Fibroblast of skin of right quadriceps (primary cell): ENCODE measurements at places on chromosomes 3 and 15.

DNA sequence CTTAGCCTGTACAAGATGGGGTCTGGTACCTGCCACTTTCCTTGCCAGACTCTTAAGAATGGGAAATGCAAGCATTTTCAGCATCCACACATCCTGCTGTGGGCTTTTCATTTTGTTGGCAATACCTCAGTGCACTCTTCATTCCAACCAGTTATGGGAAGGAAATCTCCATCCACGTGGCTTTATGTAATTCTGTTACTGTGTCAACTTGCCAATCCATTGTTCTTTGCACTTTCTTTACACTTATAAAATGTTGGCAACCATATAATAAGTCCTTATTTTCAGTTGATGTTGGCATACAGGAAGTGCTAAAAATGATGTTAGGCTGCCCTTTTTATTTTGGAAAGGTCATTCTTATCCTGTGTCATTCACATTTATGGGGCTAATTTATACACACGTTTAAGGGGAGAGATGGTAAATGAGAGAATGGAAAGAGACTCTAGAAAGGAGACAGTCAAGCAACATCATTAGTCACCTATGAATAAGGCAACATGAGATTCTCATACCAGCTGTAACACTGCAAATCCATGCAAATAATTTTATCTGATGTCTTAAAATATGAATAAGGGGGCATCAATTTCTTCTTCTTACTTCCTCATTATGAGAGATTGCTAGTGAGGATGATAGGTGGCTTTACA is 238.7 kb downstream of the CHST2 start:
- DNase-seq, result no peak

DNA sequence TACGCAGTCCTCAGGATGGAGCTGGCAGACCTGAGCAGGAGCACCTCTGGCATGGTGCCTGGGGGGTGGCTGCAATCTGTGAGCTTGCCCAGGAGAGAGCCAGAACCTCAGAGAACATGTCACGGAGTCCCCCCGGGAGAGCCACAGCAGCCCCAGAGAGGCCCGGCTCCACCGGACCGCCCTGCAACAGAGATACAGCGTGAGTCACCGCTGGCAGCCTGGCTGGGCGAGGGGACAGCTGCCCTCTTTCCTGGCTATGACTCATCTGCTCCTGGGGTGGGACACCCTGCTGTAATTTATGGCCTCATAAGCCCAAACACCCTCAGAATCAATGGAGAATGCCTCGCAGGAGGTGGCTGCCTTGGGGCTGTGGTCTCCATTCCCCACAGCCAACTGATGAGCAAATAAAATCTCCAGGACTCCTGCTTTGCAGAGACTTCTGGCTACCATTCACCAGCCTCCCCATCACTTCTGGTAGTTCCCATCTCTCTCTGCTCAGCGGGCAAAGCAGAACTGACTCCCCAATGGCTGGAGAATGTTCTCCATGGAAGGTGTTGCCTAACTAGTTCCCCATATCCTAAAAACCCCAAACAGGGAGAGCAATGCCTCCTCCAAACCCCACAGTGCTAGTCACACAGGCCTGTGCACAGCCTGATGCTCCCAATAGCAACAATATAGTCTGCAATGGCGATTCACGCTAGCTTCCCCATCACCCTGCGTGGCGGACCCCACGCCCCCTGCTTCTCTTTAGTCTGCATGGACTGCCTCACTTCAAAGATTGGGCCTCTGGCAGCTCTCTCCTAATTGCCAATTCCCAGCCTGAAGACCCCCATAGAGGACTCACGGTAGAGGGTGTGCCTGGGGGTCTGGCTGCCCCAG is 21.6 kb downstream of the ACSBG1 start:
- peak; percentile 70 for DNase-seq

- DNase-seq, result no peak
Measured at GRCh38 chr3:59418836-59419235, 369.0 kb upstream of the CFAP20DC start.

DNA sequence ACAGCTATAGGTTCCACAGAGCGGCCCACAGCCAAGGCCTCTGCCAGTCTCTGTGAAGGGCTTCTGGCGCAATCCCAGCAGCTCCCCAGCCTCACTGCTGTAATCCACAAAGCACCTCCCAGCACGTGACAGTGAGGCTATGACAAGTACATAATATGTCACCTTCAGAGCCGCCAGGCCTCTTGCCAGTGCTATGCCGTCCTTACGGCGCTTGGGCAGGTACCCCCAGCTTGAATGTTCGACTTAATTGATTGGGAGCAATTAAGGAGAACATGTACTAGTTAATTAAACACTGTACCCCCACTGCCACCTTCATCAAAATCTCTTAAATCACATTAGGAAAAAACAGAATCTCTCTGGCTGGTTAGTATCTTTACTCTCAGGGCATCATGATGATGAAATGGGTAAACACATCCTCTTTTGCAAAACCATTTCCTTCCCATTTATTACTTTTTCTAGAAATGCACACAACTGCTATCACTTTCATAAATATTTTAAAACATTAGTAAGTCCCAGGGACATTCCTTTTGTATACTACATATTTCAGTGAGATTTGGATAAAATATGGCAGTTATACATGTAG is 169.9 kb downstream of the XXYLT1 start:
- DNase-seq, result peak; percentile 76

DNA sequence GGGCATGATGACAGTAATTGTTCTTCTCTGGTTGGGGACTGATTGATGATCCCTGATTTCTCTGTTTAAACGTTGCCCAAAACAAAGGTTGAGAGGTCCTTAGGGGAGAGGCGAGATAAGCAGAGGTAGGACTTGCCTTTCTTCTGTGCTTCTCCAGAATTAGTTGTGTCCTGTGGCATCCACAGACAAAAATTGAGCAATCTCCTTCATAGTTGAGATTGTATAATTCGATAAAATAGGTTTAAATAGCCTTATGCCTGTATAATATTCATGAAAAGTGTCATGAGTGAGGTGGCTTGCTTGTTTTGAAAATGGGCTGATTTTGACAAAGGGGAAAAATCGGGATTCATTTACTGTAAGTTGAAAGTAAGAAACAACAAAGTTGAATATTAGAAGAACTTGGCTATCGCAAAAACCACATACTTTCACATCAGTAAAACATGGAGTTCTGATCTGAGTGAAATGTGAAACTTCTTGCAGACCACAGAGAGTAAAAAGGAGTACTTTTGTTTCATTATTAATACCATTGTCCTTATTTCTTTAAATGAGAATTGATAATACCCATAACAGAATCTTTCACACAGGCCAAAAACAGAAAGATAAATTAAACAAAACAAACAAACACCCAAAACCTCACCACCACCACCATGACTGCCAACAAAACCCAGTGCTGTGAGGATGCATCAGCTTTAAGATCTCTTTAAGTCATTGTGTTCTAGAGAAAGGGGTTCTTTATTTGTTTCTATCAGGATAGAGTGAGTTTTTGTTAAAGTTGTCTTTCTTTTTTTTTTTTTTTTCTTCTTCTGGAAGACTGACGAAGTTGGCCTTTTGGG is 155.7 kb downstream of the LPP start:
- DNase-seq, result no peak

DNA sequence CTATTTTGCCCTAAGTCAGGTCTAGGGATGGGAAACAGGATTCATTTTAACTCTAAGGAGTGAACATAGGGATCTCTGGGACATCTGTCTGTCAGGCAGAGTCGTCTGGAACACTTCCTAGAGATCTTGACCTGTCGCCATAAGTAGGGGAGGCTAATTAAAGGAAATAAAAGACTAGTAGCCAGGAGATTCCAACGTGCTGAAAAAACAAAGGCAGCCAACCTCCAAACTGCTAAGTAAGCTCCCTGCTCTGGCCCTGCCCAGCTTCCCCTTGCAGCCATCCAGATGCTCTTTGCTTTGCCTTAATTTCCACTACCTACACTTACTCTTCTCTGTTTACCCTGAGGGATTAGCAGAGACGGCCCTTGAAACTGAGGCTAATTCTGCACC is 18.4 kb upstream of the TSEN2 start:
- no peak for DNase-seq

DNA sequence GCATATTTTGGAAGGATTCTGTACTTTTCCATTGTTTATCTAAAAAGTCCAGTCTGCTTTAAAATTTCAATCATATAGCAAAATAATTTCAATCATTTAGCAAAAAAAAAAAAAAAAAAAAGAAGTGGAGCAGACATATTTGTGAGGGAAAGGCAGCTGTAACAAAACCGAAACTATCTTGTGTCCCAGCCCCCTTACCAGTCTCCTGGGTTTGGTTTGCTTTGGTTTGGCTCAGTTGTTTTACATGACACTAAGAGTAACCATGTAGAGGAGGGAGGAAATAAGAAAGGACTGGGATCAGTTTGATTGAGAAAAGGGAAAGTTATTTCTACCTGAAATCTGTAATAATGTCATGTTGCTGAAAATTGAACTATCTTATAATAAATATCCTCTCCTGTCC is 158.8 kb upstream of the GADL1 start:
- DNase-seq, result no peak

GRCh38 chr3:156723182-156723619 is 48.8 kb downstream of the TIPARP start:
- peak; percentile 28 for DNase-seq

DNA sequence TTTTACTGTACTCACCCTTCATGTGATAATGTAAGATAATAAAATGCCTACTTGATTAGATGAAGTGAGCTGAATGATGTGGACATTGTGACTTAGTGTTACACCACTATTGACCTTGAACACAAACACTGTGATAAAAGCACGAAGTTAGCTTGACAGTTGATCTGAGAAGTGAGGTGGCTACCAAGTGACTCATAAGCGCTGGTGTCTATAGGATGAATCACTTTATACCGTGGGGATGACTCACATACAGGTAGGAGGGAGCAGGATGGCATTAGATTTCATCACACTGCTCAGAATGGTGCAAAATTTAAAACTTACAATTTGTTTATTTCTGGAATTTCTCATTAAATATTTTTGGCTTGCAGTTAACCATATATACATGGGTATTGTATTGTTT is 174.7 kb upstream of the CNTN3 start:
- DNase-seq, result peak; percentile 55

GRCh38 chr3:132417695-132418411 is 551 bp downstream of the DNAJC13 start:
- peak; percentile 65 for DNase-seq

- DNase-seq, result no peak
Measured at GRCh38 chr15:81268881-81269601, 54.9 kb downstream of the STARD5 start.

GRCh38 chr3:14424711-14425580 is 22.5 kb downstream of the SLC6A6 start:
- peak; percentile 42 for DNase-seq

GRCh38 chr3:86634361-86634760 is 356.6 kb downstream of the VGLL3 start:
- DNase-seq, result no peak

- peak; percentile 66 for DNase-seq
Measured at GRCh38 chr3:171813897-171814460, 3.7 kb upstream of the PLD1 start.

DNA sequence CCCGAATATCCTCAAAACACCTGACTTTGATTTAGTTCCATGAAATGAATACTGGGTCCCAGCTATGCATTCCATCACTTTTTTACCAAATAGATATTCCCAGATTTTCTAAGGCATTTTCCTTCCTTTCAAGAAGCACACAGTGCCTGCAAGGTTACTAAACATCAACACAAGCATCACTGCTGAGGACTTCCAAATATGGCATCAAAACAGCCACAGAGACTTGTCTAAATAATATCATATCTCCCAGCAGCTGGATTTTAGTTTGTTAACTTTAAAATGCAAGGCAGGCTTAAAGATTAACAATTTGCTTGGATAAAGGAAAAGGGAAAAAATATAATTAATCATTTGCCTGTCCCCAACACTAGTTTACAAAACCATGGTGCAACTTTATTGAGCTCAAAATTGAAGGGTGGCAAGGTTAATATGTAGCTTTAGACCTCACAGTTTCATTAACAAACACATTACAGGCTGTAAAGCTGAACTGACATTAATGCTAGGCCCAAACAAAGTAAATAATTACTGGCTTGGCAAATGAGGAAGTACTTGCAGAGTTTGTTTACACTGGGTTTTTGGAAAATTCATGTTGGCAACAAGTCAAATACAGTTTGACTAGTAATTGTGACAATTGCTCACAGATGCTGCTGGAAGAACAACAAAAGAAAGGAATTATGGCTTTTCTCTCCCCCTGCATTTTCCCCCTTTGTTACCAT is 401.7 kb upstream of the CDIN1 start:
- DNase-seq, result peak; percentile 83

GRCh38 chr15:65290228-65290627 is 3.5 kb upstream of the PARP16 start:
- no peak for DNase-seq

DNA sequence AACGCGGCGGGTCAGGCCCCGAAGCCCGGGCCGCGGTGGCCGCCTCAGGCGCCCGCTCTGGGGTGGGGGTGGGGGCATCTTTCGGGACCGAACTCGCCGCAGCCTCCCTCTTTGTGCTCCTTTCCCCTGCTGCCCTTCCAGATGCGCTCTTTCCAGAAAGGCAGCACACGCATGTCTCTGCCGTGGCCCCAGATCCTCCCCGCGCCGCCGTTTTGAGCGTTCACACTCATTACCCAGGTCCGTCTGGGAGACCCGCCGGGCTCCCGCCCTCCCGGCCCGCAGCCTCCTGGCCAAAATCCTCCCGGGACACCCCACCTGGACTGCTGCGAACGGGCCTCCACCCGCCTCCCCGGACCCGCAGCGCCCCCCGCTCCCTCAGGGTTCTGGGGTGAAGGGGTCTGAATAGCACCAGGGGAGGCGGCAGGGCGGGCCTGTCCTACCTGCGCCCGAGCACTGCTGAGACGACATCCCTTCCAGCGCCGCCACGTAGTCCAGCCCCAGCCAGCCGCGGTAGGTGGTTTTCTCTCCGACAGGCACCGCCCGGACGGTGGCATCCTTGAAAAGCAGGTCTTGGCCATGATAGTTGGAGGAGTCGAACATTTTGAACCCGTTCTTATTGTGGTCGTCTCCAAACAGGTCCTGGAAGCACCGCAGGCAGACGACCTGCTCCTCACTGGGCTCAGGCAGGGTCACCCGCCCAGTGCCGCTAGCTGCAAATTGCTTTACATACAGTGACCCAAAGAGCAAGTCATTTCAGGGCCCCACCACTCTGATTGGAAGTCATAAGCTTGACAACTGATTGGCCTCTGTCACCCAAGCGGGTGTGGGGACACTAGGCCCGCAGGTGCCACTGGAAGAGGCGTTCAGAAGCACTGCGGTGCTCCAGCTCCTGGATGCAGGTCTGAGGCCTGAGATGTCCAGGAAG is 25.9 kb downstream of the MELTF start:
- DNase-seq, result peak; percentile 15

DNA sequence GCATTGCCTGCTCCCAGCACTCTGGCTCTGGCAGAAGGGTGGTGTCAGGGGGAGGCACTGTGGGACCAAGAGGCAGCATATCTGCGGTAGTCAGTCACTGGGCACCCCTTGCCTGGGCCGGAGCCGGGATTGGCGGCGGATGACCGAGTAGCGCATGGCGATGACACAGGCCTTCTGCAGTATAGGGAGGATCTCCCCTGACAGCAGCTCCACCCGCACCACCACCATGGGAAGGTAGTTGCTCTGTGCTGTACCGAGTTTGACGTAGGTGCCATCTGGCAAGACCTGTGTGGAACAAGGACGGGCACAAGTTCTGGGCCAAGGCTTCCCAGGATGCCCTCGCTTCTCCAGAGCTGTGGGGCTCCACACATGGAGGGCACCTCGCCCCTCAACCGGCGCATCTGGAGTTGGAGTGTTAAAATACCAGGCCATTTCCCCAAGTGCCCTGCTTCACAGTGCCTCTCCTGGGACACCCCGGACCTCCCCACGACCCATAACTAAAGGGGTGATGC is 6.6 kb downstream of the ACOX2 start:
- DNase-seq, result no peak
